ENCODE measurements at places on chromosomes 7 and 10.

GRCh38 chr10:87836098-87836497 is 18.1 kb upstream of the ATAD1 start:
- no peak for DNase-seq

- no peak for DNase-seq
These were observed 137.8 kb upstream of the CNTNAP2 start for GRCh38 chr7:145978769-145979168.

- DNase-seq, result no peak
These were observed 190.2 kb upstream of the HABP2 start for GRCh38 chr10:113362645-113363091.

DNA sequence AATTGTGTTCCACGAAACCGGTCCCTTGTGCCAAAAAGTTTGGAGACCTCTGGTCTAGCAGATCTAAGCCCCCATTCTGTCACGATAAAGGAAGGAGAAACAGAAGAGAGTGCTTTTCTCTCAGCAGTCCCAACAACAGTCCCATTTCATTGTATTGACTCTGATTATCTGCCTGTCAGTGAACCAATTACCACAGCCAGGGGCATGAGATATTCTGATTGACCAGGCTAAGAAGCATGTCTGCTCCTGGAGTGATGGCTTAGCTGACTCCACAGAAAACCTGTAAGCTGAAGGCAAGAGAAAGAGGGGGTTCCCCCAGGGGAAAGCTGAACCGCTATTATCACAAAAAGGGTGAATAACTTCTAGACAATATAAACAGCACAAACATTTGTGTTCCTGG is 765.4 kb downstream of the SORCS1 start:
- DNase-seq, result no peak

DNA sequence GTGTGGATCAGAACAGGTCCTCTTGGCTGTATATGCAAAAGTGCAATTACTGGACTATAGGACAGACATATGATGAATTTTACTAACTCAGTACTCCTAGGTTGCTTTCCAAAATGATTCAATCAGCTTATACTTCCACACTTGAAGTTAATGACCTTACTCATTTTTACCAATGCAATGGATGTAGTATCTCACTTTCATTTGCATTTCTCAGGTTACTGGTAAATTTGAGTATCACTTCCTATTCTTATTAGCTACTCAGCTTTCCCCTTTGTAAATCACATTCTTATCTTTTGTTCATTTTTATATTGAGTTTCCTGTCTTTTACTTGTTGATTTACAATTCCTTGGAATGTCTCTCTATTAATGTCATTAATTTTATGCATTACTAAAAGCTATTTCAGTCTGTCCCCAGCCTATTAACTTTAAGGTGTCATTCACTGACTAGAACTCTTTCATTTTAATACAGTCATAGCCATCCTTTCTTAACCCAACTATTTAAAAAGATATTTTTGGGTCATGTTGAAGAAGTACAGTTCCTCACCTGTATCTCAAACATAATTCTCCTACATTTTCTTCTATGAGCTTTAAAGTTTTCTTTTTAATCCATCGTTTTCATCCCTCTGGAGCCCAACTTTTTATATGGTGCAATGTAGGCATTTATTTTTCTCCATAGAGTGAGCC is 88.6 kb downstream of the VIM start:
- DNase-seq, result no peak

DNA sequence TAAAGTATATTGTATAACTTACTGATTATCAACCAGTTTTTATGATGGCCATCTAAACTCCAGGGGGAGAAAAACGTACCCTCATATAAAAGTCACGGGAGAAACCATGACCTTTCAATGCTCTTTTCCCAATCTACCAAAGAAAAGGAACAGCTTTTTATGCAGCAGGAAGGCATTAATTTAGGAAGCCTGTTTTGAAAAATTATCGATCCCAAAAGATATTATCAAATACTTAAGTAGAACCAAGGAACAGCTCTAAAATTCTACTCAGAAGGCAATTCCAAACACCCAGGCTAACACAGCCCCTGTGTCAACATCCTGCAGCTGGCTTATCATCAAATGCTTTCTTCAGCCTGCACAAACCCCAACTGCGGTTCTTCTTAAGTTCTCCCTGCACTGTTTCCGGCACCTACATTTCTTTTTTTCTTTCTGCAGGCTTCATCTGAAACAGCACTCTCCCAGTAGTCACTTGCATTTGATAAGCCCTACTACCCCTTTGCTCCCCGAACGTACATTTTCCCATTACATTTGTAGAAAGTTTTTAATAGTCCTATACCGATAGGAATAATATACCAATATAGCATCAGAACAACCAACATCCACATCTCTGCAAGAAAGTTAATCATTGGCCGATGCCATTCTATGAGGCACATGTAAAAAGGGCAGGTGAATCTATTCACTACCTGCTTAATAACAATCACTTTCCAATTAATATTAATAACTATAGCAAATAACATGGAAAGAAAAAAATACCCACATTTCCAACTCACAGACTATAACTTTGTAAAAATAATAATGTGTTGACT is 47.9 kb downstream of the PIP4K2A start:
- DNase-seq, result no peak

DNA sequence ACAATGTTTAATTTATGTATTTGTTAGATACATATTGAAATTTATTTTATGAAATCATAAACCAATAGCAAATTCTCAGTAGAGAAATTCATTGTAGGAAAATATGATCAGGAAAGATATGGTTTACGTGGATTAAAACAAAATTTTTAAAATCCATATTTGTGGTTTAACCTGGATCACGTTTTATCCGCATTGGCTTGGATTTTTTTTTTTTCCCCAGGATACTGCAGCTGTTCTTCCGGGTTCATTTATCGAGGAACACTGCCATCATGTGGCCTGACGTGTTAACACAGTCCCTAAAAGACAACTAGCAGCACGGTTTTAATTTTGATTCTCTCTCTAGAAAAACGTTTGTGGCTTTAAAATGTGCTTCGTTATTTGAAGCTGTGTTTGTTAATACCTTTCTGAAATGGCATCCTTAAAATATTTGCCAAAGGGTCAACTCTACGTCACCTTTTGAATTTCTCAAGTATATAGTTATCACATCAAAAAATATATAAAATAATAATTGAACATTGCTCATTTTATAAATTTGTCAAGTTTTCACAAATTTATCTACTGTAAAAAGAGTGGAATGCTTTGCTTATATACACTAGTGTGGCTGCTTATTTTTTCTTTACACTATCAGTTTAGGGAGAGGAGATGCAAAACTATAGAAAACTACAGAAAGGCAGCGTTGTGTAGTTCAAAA is 8.7 kb upstream of the ASB4 start:
- no peak for DNase-seq

GRCh38 chr7:70574970-70575799 is 556.8 kb upstream of the GALNT17 start:
- DNase-seq, result no peak

- no peak for DNase-seq
These were observed 728 bp downstream of the CAV2 start for GRCh38 chr7:116500078-116500853.

DNA sequence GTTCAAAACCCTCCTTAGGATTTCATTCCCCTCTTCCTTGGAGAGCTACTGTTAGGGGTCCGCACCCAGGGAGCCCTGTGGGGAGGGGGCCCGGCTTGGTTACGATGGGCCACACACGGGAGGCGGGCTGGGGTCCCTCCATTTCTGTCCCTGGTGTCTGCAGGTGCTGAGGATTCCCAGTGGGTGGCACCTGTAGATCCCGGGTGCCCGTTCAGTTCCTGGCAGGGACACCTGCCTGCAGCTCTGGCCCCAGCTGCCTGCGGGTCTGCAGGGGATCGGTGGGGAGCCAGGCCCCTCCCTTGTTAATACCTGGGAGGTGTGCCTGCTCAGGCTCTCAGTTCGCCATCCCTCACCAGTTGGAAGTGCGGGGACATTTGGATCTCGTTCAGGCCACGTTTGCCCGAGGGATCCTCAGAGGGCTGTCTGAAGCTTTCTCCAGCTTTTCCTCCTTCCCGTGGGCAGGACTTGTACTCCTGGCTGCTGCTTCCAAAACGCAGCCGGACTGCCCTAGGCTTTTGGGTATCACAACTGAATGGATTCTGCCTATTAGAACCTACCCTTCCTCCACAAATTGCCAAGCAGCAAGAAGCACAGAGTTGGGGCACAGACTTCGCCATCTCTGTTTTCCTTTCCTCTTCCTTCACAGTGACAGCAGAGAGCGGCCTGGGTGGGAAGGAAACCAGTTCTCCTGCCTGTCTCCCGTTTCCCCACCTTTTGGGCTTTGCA is 22.3 kb upstream of the IL15RA start:
- no peak for DNase-seq

GRCh38 chr7:41203542-41203941 is 499.3 kb downstream of the INHBA start:
- DNase-seq, result no peak

GRCh38 chr7:104656467-104656866 is 328.1 kb downstream of the LHFPL3 start:
- DNase-seq, result no peak

Data from esophagus squamous epithelium (tissue), 5 donors.